NCI-H1930 (cell line): ENCODE measurements at places on chromosomes 1 and 21.

DNA sequence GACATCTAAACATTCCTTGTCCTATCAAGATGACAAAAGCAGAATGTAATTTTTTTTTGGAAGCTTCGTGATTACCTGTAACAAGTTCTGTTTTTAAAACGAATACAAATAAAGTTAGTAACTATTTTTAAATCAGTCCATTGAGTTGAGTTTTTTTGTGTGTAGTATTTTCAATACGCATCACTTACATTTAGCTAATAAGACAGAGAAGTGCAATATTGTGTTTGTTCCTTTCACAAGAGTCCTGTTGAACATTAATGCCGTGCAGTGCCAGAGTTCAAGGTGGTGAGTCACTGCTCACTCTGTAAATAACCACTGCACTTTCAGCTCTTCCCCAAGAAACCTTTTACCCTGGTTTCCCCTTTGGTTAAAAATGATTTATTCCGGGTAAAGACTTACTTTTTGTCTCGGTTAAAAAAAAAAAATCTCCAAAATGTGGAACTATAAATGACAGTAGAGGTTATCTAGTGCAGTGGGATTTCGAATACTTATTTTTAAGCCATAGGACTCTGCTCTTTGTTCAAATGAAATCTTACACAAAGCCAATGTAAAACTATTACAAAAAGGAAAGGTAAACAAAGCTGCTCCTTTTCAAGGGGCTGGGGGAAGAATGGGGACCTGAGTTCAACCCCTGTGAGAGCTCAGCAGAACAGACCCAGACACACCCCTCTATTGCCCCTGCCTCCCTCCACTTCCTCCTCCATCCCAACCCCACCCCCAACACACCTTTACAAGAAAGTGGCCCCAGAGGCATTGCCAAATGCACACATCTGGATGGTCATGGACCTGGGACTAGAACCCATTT, 14.8 kb upstream of the NCMAP start:
- DNase-seq = no peak

DNA sequence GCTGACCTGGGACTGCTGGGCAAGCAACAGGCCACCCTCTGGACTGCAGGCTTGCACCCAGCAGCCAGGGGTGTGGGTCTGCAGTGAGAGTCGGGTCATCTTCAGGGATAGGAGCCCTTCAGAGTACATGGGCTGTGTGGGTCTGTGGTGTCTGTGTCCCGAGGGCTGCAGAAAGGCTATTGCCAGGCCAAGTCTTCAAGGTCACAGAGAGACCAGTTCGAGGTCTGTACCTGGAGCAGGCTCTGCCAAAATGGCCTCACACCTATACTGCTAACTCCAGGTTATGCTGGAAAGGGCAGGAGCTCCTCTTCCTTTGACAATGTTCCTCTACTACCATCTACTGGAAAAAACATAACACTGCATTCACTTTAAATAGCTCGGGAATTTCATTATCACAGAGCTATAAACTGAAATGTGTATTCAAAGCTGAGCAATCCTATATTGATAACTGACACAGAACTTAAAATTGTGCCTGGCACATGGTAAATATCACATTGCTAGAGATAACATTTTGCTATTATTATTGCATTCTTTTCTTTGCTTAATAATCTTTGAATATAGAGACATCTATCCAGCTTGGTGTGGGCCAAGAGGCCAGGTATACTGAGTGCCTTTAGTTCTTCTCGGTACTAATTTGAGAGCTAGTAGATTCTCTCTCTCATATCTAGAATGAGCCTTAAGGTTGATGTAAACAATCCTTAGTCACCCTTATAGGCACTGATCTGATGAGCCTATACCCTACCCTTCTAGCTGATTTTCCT, 6.9 kb upstream of the DNAH14 start:
- no peak for DNase-seq

DNA sequence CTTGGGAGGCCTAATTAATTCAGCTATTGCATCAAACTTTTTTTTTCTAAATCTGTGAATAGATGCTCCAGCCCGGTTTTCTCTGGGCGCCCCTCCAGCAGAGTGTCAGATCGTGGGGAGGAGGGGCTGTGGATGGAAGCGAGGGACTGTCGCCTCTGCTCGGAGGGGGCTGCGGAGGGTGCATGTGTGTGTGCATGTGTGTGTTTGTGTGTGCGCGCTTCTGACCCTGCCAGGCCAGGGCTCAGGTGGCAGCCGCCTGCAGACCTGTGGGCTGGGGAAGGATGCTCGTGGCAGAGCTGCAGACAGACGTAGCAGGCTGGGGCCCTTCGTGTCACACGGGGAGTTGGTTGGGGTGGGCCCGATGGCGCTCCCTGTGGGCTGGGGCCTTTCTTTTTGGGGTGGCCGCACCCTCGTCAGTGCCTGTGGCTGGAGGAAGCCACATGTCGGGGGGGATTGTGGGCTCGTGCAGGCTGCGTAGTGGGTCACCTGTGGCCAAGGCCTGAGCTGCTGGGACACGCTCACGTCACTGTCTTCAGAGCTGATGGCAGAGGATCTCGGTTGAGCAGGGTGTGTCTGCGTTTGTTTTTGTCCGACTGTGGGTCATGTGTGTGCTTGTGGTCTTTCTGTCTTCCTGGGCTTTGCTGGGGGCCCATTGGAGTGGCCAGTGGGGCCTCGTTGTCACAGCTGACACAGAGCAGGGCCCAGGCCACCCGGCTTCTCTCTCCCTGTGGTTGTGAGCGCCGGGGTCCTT, 2.8 kb downstream of the SKI start:
- DNase-seq = no peak

- DNase-seq = no peak
These were observed 9.9 kb upstream of the CCT8 start for GRCh38 chr21:29083306-29083705.

DNA sequence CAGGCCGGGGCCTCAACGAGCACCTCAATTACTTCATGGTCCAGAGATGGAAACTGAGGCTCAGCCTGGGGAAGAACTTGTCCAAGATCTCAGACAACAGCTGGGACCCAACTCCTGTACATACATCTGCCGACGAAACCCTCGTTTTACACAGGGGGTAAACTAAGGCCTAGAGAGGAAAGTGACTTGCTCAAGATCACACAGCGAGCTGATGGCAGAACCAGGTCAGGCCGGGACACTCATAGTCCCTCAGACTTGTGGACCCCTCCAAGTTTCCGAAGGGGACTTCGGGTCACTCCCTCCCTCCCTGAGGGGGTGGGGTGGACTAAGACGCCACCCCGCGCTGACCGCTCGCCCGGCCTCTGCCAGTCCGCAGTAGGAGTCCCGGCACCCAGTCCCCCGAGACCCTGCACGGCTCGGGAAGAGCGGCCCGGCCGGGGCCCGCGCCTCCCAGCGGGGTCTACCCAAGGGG, 430 bp downstream of the WASF2 start:
- DNase-seq = no peak

GRCh38 chr21:38159355-38159754, 97.4 kb upstream of the KCNJ15 start:
- DNase-seq = peak; percentile 10

- DNase-seq = no peak
These were observed 144.0 kb downstream of the MAGI3 start for GRCh38 chr1:113534130-113534817.

DNA sequence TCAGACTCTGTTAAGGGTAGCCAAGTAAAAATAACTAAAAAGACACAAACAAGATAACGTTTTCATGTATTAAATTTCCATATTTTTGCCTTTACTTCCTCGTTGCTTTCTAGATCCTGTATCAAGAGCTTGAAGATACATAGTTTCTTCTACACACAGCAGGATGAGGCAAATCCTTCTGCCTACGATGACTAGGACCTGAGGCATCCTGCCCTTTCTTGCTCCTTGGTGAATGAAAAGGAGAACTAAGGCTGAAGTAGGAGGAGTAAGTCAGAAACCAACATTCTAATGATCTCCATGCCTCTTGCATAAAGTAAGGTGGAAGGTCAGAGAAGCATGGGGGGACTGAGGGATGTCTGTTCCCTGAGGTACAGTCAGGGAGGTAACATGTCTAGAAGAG, 102.6 kb downstream of the GPATCH2 start:
- DNase-seq = no peak

- no peak for DNase-seq
These were observed 56.0 kb upstream of the POU3F1 start for GRCh38 chr1:38102636-38103035.

DNA sequence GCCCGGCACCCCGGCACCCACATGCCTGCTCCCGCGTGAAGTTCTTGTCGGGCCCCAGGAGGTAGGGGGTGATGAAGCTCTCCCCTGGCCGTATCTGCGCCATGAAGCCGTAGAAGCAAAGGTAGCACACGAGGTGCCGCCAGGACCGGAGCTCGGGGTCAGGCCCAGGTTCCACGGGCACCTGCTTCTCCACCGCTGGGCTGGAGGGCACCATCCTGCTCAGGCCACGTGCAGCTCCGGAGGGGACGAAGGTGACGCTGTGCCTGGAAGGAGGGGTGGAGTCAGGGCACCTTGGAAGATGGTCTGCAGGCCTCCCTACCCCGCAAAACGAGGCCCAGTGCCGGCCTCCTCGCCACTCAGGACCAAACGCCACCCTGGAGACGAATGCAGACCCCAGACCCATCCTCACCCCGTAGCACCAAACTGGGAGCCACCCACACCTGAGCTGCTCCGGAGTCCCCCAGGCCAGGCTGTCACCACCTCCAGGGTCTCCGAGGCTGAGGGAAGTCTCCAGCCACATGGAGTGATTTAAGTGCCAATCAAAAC, 4.4 kb downstream of the SLC19A1 start:
- no peak for DNase-seq

DNA sequence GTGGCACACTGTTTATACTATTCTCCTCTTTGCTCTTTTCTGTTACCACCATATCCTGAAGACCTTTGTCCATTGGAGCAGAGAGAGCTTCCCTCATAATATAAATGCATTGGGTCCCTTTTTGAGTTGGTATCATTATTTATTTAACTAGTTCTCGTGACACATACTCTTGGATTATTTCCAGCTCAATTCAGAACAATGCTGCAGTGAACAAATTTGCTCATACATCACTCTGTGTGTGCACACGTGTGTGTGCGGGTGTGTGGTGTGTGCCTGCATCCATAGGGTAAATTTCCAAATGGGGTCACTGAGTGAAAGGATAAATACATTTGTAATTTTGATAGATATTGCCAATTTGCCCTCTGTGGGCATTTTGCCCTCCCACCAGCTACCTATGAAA, 5.8 kb downstream of the PLA2G2A start:
- DNase-seq = no peak

- DNase-seq = no peak
These were observed 11.5 kb downstream of the FCRL5 start for GRCh38 chr1:157540852-157541251.

DNA sequence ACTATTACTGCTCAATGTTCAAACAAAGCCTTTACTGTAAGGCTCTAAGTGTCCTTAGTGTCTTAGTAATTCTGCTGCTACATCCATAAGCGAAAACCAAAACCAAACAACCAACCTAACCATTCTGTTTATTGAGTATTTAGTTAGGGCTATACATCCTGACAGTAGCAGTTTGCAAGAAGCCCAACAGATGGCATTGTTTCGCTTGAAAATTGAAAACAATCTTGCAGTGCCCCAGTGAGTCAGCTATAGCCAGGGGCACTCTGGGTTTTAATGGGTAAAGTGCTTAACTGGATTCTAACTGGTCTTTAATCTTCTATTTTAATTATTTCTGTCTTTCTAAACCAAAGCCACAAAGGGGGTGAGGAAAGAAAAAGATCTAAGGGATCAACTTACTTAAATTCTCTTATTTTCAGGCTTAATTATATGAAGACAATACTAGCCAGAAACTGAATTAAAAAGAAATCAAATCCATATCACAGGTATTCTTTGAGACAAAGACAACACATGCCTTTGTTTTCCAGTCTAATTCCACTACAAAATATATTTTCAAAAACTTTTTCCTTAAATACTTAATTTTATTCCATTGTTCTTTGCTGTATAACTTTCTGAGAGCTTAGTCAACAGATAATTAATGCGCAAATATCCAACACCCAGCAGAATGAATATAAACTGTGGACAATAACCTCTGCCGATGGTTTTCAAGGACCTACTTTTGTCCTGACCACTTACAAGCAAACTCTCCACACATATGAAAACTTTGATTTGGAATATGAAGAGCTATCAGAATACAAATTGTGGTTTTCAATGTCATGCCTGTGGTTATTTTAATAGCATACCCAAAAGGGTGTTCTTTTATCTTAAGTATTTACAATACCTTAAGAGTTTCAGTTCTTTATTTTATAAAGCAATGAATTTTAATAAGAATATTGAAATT, 15.2 kb downstream of the POGZ start:
- peak; percentile 40 for DNase-seq

- no peak for DNase-seq
These were observed 71.6 kb downstream of the PLEKHA6 start for GRCh38 chr1:204288021-204288588.

DNA sequence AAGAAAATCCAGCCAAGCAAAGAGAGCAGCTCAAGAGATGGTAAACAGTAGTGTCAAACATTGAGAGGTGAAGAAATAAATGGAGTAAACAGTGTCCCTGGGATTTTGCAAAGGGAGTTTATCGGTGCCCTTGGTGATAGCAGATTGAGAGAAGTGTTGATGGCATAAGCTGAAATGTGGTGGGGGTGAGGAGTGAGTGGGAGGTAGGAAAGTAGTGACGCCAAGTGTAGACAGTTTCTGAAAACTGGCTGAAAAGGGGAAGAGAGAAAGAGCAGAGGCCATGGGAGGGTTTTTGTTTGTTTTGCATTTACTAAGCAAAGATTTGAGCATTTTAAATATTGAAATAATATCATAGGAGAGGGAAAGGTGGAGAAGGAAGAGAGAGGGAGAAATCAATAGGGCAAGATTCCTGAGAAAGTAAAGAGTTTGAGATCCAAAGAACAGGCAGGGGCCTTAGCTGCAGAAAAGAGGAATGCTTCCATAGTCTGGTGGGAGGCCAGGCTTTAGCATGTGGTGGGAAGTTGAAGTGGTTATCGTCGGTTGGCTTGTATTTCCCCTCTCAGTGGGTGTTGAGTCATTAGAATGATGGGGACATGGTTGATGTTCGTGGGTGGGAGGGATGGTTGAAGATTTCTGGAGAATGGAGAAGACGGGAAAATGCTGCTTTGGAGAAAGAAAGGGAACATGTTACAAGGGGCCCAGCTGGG, 26.8 kb upstream of the RASAL2 start:
- DNase-seq = no peak

DNA sequence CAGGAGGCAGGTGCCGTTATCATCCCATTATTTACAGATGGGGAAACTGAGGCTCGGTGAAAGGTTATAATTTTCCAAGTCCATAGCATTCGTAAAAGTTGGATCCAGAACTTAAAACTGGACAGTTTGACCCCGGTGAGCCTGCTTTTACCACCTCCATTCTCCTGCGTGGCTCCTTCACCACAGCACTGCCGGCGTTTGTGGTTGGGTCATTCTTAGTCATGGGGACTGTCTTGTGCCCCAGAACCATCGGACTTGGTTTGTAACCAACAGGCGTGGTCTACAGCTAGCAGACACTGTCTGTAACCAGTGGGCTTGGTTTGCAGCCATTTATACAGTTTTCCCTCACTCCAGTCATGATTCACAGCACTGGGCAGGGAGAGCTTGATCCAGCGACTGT, 511.3 kb downstream of the NPHP4 start:
- DNase-seq = no peak

DNA sequence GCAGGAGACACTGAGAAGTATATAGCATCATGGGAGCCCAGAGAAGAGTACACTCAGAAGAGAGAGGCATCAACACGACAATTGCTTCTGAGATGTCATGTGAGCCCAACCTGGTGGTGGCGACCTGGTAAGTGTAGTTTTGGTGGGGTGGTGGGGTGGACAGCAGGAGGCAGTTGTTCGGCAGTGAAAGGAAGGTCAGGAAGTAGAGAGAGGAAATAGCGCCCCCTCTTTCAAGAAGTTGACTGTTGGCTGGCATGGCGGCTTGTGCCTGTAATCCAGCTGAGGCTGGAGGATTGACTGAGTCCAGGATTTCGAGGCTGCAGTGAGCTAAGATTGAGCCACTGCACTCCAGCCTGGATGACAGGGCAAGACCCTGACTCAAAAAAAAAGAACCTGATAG, 12.6 kb downstream of the RSPO1 start:
- DNase-seq = no peak
